ENCODE measurements at places on chromosomes 7 and 10.

- DNase-seq: no peak
These were observed 3.2 kb downstream of the CYP26A1 start for GRCh38 chr10:93076871-93077270.

- DNase-seq: peak; percentile 91
These were observed at the start of gene BTRC for GRCh38 chr10:101353692-101354327. BTRC (plus strand) TSS chr10:101354165; CDS start chr10:101354181, 16 bp downstream.

GRCh38 chr10:76982671-76983070, 654.9 kb downstream of the KCNMA1 start:
- DNase-seq: no peak

DNA sequence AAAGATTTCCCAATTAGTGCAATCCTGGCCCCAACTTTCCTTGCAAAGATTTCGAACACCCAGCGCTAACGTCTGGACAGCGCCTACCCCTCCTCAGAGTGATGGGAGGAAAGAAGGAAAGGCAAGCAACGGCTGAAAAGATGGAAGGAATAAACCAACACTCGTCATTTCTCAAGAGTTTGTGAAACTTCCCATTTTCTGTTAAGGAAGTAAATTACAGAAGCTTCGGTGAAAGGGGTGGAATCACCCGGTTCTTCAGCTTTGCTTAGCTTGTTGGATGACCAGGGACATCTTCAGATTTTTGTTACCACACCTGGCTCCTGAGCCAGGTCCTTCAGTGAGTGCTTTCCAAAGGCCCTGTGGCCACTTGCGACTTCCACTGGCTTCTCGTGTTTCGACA, 313.1 kb downstream of the SKIDA1 start:
- DNase-seq: no peak

- DNase-seq: no peak
These were observed 35.6 kb downstream of the CDH23 start for GRCh38 chr10:71432101-71432905.
